Lower lobe of right lung (tissue), 2 donors: ENCODE measurements at places on chromosomes 11 and 22. TPM values are rescaled to one million over a fixed set of nuclear protein-coding genes. Genes with fewer than 3 reads are reported as not detected.

Gene TSSK2
- not detected for total RNA-seq

- H3K4me1 ChIP-seq: peaks cover 27% of the 10 kb centered on the region
- no peaks in the 10 kb centered on the region for H3K27me3 ChIP-seq
- DNase-seq: no peak
- no peaks in the 10 kb centered on the region for H3K36me3 ChIP-seq
- no peak overlapping the region for H3K27ac ChIP-seq
These were observed 51.1 kb upstream of the LMO2 start for GRCh38 chr11:33942954-33943353.

DNA sequence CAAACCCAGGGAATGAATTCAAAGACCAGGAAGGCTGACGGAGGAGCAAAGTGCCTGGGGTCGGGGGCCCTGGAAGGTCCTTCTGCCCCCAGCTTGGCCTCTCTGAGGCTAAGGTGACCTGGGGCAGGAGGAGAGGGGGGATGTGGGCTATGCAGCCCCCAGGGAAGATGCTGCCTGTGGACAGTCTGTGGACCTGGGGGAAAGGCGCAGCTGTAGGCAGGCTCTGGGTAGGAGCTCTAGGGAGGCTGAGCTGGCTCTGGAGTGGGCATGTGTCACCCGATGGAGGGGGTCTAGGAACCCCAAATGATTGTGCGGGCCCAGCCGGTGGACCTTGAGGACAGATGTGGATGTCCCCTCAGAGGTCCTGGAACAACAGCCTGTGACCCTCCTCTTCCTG, 42.8 kb downstream of the WNT7B start:
- H3K4me1 ChIP-seq: no peaks in the 10 kb centered on the region
- H3K27me3 ChIP-seq: peaks cover 17% of the 10 kb centered on the region
- H3K4me3 ChIP-seq: no peak overlapping the region
- DNase-seq: no peak

DNA sequence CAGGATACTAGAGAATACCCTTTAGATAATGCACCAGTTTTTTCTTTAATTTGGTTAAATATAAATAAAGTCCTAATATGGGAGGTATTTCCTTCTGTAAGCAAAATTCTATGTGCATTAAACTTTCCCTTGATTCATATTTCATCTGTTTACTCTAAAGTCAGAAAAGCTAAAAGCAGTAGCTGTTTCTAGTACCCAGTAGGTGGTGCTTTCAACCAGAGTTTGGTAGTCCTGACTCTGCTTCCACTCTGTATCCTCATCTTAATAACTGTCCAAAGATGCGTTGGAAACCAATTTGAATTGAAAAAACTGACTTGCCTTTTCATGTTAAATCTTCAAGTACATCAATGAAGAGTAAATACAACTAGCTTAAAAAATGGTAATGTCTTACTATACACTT, 1065.2 kb downstream of the JRKL start:
- no peaks in the 10 kb centered on the region for H3K27me3 ChIP-seq
- H3K27ac ChIP-seq: no peak overlapping the region
- DNase-seq: no peak
- no peak overlapping the region for H3K4me3 ChIP-seq

GRCh38 chr11:96188243-96189006, 154.6 kb downstream of the MAML2 start:
- H3K27me3 ChIP-seq: no peaks in the 10 kb centered on the region
- H3K4me3 ChIP-seq: no peak overlapping the region
- H3K4me1 ChIP-seq: peaks cover 24% of the 10 kb centered on the region
- no peak overlapping the region for H3K27ac ChIP-seq
- DNase-seq: no peak

DNA sequence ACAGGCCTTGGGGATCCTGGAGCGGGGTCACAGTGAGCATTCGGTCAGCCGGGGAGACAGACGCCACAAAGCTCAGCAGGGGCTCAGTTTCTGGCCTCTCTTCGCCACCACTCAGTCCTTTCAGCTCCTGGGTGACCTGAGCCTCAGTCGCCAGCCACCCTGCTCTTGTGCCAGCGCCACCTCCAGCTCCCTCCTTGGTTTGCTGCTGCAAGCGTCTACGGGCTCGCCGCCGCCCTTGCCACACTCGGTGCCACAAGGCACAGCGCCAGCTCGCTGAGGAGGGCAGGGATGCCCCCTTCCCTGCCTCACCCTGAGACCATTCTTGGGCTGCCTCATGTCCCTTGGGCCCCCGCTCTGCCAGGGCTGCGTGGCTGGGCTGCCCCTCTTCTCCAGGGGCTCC, 1.5 kb upstream of the EEF1G start:
- H3K4me3 ChIP-seq: peak overlapping the region; percentile 80
- H3K36me3 ChIP-seq: peaks cover 72% of the 10 kb centered on the region
- H3K4me1 ChIP-seq: peaks cover 56% of the 10 kb centered on the region
- peak overlapping the region; percentile 86 for H3K27ac ChIP-seq
- no peaks in the 10 kb centered on the region for H3K27me3 ChIP-seq
- DNase-seq: no peak

Gene OR2AT4
- not detected for total RNA-seq

Gene APOBEC3B
- 1.0 TPM for total RNA-seq

DNA sequence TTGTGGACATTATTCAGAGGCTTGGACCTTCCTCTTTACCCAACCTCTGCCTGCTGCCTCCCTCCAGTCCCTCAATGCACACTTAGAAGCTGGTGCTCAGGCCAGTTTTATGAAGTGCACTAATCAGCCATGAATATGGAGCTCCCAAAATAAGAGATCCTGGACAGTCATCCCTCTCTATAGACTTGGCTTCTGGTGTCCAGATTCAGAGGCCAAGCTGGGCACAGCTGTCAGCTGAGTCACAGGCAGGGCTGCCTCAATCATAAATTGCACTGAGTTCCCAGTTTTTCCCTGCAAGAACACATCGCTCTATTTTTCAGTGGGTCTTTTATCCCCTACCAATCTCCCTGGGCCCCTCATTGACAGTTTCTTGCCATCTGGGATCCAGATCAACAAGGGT, 161.7 kb upstream of the CADM1 start:
- H3K36me3 ChIP-seq: no peaks in the 10 kb centered on the region
- peaks cover 11% of the 10 kb centered on the region for H3K27me3 ChIP-seq
- DNase-seq: no peak
- no peaks in the 10 kb centered on the region for H3K4me1 ChIP-seq

GRCh38 chr22:36027935-36028645, 534 bp downstream of the RBFOX2 start:
- no peak for DNase-seq
- no peaks in the 10 kb centered on the region for H3K36me3 ChIP-seq
- H3K4me1 ChIP-seq: peaks cover 23% of the 10 kb centered on the region
- no peaks in the 10 kb centered on the region for H3K27me3 ChIP-seq

Gene KRTAP5-5
- total RNA-seq: not detected

GRCh38 chr11:70164705-70165104, 38.4 kb upstream of the FADD start:
- no peak overlapping the region for H3K27ac ChIP-seq
- no peak overlapping the region for H3K4me3 ChIP-seq
- peaks cover 7% of the 10 kb centered on the region for H3K27me3 ChIP-seq

GRCh38 chr11:118705111-118705741, 25.8 kb upstream of the TREH start:
- H3K27me3 ChIP-seq: no peaks in the 10 kb centered on the region
- H3K36me3 ChIP-seq: no peaks in the 10 kb centered on the region
- H3K27ac ChIP-seq: no peak overlapping the region
- H3K4me3 ChIP-seq: no peak overlapping the region

DNA sequence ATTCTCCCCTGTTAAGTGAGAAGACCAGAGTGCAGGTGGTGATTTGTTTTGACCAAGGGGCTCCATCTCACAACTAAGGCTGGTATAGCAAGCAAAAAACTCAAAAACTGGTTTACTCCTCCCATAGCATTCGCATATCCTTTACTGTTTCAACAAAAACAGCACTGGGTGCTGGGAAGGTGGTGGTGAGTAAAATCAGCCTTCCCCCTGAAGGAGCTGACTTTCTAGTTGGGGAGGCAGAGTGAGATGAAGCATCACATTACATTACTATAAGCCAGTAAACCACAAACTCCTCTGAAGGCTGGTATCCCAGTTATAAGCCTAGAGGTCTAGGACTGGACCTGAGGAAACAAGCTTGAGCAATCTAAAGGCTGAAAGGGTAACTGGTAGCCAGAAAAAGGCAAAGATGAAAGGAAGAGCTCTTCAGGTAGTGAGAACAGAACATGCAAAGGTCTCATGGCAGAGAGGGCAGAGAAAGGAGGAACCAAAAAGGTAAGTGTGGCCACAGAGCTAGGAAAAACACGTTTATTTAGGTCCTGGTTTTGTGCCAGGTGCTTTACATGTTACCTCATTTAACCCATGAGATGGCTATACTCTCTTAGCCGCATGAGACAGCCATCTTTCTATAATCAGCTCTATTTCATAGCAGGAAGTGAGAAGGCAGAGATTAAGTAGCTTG, 22.3 kb downstream of the TMEM123 start:
- no peaks in the 10 kb centered on the region for H3K27me3 ChIP-seq
- DNase-seq: no peak
- no peaks in the 10 kb centered on the region for H3K36me3 ChIP-seq
- H3K27ac ChIP-seq: no peak overlapping the region
- H3K4me3 ChIP-seq: no peak overlapping the region
- H3K4me1 ChIP-seq: peaks cover 11% of the 10 kb centered on the region
